ENCODE measurements at places on chromosomes 4 and X.

DNA sequence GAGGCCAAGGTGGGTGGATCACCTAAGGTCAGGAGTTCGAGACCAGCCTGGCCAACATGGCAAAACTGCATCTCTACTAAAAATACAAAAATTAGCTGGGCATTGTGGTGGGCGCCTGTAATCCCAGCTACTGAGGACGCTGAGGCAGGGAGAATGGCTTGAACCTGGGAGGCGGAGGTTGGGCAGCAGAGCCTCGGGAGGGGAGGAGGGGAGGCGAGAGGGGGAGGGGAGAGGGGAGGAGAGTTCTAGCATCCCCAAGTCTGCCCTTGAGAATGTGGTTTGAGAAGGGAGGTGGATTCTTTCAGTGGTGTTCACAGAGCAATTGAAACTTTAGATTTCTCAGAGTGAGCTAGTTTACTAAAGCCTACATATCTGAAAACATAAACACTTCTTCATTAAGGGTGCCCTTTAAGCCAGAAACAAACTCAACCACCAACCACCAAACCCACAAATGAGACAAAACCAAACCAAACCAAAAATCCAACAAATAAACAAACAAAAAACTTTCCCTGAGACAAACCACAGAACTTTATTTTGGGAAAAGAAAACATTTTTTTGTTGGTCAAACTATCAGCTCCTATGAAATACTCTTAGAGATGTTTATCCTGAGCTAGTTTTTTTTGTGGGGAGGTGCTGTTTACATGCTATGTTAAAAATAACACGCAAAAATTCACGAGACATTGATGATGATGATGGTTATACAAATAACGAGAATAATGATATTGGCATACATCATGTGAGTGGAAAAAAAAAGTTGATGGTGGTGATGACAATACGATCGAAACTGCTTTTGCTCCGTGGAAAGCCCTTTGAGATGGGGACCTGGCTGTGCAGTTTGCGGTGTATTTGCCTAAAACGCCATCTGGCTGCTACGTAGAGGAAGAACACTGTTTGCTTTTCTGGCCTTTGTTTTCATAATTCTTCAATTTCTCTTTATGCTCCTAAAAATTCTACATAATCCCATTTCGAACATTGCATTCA, 98.2 kb upstream of the PRKX start:
- DNase-seq: no peak

GRCh38 chr4:122224348-122224747, 72.2 kb downstream of the BLTP1 start:
- no peak for DNase-seq

- no peak for DNase-seq
These were observed 129.4 kb downstream of the ANAPC10 start for GRCh38 chr4:144968606-144969005.

GRCh38 chrX:41890026-41890423, 33.3 kb downstream of the CASK start:
- no peak for DNase-seq

DNA sequence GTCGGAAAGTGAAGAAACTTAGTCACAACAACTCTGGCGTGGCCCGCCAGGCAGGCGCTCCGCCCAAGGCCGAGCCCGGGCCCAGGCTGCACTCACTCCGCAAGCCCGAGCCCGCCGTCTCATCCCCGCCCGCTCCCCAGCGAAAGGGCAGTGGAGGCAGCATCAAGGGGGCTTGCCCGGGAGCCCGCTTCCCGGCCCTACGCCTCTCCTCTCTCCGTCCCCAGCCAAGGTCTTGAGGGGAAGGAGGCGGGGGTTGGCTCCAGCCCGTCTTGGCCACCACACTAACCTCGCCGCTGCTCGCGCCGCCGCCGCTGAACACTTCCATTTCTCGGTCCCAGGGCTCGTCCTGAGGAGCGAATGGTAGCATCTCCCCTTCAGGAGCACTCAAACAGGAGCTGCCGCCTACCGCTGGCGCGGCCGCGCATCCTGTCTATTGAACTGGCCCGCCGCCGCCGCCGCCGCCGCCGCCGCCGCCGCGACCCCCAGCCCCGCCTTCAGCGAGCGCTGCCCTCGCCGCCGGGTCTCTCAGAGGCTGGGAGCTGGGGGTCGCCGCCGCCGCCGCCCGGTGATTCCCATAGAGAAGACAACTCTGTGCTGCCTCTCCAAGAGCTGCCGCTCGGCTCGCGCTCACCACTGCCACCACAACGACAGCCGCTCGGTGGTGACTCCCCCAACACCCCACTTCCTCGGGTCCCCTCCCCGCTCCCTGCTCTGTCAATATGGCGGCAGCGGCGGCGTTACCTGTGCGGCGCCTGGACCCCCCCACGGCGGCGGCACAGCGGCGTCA, at the start of gene RPS6KA6:
Gene RPS6KA6 (minus strand): TSS at position 667 of the 787 bp plus-strand sequence. CDS start 300 bp downstream, at position 367.
- DNase-seq: no peak

- no peak for DNase-seq
These were observed 27.2 kb downstream of the FBXO8 start for GRCh38 chr4:174256277-174256713.

DNA sequence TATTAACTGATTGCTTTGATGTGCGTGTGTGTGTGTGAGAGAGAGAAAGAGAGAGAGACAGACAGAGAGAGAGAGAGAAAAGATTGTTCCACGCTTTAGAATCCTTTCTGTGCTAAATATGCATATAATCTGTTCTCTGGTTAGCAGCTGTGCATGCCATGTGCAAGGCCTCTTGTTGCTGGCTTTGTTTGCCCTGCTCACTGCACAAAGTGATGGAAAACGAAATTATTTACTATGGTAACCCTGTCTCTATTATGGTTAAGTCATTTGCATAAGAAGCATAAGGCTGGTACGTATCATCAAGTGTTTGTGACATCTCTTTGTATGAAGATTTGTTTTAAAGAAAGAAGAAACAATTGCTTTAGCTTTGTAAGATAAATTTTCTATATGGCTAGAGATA, 190.2 kb upstream of the POF1B start:
- DNase-seq: no peak

DNA sequence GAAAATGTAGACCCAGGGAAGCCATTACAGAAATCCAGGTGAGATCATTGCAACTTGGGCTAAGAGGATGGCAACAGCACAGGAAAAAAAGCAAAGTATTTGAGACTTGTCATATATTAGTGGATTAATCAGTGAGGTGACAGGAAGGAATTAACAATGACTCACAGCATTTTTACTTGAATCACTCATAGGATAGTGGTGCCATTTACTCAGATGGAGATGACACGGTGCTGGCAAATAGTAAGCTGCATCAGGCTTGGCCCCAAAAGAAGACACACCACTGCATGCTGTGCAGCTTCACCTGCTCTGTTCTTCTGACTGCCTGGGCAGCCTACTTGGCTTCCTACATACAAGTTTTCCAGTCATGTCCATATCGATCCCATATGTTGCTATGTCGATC, 144.8 kb downstream of the FRYL start:
- DNase-seq: no peak

GRCh38 chr4:110034026-110034393, 121.3 kb downstream of the EGF start:
- no peak for DNase-seq
